ENCODE measurements at places on chromosomes 13 and 19.

GRCh38 chr19:2455851-2456570, 748 bp downstream of the LMNB2 start:
- peak; percentile 47 for DNase-seq

DNA sequence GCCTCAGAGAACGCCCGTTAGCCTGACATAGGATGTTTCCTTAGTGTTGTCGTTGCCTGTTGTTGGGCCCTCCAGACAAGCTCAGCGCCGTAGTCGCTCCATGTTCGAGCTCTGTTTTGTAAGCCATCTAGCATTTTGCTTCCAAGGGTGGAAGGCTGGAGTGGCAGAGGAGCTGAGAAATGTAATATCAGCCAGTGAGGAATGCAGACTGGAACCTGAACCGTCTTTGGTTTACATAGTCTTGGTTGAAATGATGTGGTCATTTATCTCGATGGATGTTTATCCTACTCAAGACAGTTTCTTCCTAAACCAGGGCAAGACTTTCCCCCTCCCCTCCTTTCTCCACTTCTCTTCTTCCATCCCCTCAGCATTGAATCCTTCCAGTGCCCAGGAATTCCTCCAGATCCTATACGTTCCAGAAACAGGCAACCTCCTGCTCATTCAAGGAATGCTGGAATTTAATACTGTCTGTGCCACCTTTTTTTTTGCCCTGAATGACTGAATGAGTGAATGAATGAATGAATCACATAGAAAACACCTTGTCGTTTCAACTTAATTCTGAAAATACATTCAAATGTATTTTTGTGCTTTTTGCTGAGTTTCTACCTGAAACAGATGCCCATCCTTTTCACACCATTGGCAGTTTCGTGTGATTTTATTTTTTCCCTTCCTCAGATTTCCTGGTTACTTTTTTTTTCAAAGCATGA, 109.5 kb upstream of the MBNL2 start:
- DNase-seq, result no peak

- DNase-seq, result no peak
These were observed 51.4 kb upstream of the KCTD15 start for GRCh38 chr19:33745297-33745696.

GRCh38 chr19:10637894-10638293, 12.5 kb downstream of the SLC44A2 start:
- no peak for DNase-seq

GRCh38 chr13:111111376-111111937, 3.7 kb upstream of the ARHGEF7 start:
- no peak for DNase-seq

DNA sequence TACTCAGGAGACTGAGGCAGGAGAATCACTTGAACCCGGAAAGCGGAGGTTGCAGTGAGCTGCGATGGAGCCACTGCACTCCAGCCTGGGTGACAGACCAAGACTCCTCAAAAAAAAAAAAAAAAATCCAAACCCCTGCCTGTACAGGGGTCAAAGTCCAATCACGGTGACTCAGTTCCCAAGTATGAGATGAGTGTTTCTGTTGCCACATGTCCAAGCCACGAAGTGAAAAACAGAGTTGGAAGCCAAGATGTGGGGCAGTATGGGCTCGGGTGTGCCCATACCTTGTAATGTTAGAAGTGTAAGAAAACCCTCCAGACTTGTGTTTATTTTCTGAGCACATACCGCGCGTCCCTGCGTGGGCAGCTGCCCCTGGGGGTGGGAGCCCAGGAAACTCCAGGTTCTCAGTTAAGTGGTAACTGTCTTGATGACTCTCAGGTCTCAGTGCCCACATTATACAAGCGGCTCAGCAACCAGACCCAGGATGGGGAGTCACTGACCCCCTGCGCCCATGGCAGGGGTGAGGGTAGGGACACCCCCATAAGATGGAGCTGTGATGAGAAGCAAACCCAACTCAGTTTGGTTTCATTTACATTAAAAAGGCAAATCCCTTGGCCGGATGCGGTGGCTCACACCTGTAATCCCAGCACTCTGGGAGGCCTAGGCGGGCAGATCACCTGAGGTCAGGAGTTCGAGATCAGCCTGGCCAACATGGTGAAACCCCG, 1.2 kb upstream of the GPX4 start:
- peak; percentile 52 for DNase-seq

GRCh38 chr13:49524740-49525501, 29.2 kb downstream of the PHF11 start:
- no peak for DNase-seq

- no peak for DNase-seq
These were observed 19.3 kb downstream of the ZNF574 start for GRCh38 chr19:42095142-42095813.

DNA sequence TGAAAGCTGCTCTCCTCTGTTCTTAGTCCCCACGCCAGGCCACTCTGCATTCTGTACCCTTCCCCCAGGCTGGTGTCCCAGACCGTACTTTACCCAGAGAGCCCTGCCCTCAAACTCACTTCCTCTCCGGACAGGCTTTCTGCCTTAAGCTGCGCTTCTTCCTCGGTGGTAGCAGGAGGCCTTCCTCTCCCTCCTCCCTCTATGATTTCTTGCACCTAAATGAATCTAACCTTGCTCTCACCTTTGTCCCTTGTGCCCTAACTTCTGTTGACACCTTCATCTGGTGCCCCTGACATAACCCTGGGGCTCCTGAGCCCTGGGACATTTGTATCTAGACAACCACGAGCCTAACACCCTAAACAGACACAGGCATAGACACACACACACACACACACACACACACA, 29.6 kb upstream of the CEACAM21 start:
- DNase-seq, result peak; percentile 50

- no peak for DNase-seq
These were observed 740 bp downstream of the ZNF555 start for GRCh38 chr19:2841855-2842574.

DNA sequence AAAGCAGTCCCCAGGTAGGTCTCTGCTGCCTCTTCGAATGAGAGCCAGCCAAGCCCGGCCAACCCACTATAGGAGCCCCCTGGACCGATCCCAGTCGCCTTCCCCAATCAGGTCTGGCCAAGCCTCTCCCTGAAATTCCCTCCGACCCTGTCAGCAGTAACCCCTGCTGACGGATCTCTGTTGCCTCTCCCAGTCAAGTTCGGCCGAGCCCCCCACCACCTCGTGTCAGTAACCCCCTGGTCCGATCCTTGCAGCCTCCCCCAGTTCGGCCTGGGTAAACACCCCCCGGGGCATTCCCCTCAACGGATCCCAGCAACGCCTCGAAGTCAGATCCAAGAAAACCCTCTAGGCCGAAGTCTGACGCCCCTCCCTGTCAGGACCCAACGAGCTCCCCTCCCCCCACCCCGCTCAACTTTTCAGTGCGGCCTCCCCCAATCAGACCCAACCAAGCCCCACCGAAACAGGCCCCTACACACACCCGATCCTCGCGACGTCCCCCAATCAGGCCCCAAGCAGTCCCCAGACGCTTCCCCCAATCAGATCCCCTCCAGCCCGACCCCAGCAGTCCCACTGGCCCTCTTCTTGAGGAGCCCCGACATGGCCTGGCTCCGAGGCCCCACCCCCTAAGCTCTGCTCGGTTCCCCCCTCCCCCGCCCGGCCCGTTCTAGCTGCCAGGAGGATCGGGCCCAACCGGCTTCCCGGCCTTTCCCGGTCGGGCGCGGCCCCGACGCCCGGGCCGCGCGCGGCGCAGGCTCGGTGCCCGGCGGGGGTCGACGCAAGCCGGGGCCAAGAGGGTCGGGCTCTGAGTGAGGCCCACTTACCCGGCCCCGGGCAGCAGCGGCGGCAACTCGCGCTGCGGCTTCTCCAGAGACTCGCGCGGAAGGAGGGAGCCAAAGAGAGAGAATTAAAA, 1.8 kb downstream of the TNPO2 start:
- peak; percentile 54 for DNase-seq

DNA sequence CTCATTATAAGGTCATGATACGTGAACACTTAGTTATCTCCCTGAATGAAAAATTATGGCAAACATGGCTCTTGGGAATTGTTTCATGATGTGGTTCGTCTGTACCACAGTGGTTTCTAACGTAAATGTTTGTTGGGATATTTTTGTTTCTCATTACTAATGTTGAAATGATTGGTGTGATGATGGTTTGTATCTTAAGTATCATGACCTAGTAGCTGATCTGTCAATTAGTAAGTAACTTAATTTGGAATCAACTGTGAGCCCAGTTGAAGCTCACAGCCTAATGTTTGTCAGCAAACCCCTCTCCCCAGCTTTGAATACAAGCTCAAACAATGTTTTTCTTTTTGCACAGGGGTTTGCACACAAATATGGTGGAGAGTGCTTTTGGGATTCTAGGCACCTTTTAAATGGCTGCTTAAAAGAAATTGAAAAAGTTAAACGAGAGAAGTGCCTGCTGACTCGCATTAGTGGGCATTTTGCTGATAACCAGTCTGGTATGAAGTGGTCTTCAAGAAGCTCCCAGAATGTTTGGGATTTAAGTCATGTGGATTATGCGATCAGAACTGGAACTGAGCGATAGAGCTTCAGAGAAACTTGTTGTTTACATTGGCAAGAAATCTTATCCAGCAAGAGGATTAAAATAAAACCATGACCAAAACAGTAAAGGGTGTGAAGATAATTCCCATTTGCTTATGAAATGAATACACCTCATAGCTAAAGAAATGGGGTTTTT, 68.2 kb downstream of the LMO7 start:
- no peak for DNase-seq

GRCh38 chr19:18322318-18322758, 538 bp downstream of the LSM4 start:
- peak; percentile 24 for DNase-seq
